ENCODE measurements at places on chromosomes 5 and 9.

DNA sequence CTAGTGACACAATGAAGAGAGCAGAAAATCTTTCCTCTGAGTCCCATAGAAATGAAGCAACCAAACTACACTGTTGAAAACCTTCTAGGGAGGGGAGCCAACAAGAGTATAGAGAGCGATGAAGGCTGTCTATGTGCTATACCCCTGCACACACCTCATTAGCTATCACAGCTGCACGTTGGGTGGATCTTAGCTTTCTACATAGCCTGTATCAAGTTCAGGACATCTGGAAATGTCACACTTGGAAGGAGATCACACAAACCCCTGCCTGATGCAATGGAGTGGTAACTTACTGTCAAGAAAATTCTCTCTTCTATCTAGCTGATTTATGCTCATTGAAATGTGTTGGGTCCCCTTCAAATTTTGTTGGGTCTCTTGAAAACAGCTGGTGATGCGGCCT, 127.0 kb upstream of the NTRK2 start:
- DNase-seq = no peak

GRCh38 chr5:76487821-76488220, 84.7 kb downstream of the IQGAP2 start:
- DNase-seq = no peak

GRCh38 chr5:68457285-68457684, 241.7 kb downstream of the PIK3R1 start:
- DNase-seq = no peak

- DNase-seq = no peak
These were observed 47.7 kb downstream of the UGCG start for GRCh38 chr9:111944241-111944866.

- DNase-seq = no peak
These were observed 125.4 kb downstream of the ANKRD18B start for GRCh38 chr9:33649463-33649862.

- no peak for DNase-seq
These were observed 610.4 kb upstream of the MEF2C start for GRCh38 chr5:89493414-89493813.

GRCh38 chr5:13830536-13830935, 114.0 kb downstream of the DNAH5 start:
- no peak for DNase-seq

DNA sequence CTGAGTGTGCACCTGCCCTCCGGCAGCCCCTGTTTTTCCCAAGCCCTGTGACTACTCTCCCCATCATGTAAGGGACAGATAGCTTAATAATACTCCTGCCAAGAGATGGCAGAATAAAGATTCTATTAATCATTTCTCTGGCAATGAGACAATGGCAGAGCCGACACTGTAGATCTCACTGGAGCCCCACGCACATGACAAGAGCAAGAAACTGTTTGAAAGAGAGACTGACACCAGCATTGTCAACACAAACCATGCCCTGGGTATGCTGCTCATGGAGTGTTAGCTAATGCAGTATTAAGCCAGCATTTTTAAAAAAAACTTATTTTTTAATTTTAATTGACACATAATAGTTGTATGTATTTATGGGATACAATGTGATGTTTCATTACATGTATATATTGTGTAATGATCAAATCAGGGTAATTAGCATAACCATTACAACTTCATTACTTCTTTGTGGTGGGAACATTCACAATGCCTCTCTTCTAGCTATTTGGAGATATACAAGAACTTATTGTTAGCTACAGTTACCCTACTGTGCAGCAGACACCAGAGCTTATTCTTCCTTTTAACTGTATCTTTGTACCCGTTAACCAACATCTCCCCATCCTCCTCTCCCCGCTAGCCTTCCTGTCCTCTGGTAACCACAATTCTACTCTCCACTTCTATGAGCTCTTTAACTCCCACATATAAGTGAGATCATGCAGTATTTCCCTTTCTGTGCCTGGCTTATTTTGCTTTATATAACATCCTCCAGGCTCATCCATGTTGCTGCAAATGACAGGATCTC, 31.5 kb upstream of the SEMA4D start:
- no peak for DNase-seq

GRCh38 chr5:96778409-96778808, 29.3 kb downstream of the ERAP1 start:
- no peak for DNase-seq

- DNase-seq = no peak
These were observed 317.5 kb upstream of the CDH18 start for GRCh38 chr5:20305463-20305862.

DNA sequence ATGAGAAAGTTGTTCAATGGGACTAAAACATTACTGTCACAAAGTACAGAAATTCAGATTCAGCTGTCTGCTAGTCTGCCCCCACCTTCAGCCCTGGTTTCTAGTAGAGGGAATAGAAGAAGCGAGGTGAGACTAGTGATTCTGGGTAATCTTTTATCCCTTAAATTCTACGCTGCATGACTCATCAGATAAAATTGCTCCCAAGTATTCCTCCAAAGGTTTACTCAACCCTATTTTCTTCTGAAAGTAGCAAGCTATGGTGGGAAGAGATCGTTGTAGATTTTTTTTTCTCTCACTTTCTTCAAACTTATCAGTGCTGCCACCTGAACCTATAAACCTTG, 318.9 kb upstream of the RIOK2 start:
- DNase-seq = no peak

All from neural progenitor cell (in vitro differentiated cells).